ACHN (cell line): ENCODE measurements at places on chromosomes 2 and 18.

DNA sequence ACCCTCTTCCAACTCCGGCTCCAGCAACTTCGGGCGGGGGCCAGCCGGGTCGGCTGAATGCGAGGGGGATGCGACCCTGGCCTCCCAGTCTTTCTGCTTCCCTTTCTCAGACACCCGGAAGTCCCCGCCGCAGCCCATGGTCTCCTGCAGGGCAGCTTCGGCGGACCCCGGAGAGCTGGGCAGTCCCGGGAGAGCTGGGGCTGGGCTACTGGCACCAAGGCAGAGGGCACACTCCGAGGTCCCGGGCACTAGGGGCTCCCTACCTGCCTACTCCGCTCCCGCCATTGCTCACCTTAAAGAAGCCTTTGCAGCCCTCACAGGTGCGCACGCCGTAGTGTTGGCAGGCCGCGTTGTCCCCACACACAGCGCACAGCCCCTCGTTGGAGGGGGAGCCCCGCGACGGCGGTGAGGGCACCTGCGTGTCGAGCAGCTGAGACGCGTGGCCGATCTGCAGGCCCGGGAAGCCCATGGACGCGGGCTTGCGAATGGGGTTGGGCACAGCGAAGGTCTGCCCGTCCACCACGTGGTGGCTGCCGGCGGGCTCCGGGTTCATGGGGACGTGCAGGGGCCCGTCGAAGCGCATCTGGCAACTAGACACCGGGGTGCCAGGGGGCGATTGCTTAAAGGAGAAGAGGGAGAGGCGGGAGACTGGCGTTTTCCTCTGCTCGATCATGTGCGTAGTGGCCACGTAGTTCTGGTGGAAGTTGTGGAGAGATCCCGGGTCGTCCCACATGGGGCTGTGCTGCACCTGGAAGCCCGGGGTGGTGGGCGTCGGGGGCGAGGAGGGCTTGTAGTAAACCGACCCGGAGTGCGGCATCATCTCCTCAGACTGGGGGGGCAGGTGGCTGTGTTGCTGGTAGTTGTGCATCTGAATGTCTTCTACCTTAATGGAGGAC lies 3.2 kb downstream of the NR4A2 start:
- DNase-seq, result no peak

GRCh38 chr2:230874456-230874855 lies 9.7 kb downstream of the ITM2C start:
- DNase-seq, result no peak

DNA sequence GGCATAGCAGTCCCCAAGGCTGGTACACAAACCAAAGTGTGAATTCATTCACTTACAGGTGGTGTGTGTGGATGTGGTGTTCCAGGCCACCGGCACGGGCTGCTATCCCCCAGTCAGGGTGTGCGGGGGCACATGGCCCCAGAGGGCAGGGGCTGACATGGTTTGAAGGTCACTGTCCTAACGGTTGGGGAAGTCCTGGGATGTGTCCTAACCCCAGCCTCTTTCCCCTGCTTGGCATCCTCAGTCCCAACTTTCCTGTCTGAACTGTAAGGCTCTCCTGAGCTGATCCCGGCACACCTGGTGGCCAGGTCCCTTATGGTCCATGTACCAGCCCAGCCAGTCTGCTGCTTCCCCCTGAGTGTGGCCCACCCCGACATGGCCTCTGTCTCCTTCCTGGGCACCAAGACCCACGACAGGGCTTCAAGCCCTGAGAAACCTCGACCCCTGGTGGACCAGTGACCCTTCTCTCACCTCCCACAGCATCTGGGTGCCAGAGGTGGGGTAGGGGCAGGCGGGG lies 2.4 kb upstream of the TMEM185B start:
- no peak for DNase-seq

- peak; percentile 78 for DNase-seq
Measured at GRCh38 chr2:32061973-32062861, 1.1 kb upstream of the SPAST start.

DNA sequence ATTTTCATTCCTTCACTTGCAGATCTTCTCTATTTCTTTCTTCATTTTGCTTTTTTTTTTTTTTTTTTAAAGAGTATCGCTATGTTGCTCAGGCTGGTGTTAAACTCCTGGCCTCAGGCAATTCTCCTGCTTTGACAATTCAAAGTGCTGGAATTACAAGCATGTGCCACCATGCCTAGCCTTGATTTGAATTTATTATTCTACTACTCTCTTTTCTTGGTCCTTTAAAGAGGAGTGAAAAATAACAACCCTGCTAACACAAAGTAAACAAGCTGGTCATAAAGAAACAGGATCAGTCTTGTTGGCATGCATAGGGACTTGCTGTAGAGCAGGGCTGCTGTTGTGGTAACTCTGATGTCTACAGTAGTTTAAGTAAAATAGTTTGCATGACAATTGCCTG lies 1615.3 kb upstream of the ZEB2 start:
- DNase-seq, result no peak

GRCh38 chr2:179129574-179130238 lies 79.8 kb upstream of the CCDC141 start:
- peak; percentile 16 for DNase-seq

- DNase-seq, result no peak
Measured at GRCh38 chr2:102453501-102453900, 19.5 kb upstream of the SLC9A4 start.

DNA sequence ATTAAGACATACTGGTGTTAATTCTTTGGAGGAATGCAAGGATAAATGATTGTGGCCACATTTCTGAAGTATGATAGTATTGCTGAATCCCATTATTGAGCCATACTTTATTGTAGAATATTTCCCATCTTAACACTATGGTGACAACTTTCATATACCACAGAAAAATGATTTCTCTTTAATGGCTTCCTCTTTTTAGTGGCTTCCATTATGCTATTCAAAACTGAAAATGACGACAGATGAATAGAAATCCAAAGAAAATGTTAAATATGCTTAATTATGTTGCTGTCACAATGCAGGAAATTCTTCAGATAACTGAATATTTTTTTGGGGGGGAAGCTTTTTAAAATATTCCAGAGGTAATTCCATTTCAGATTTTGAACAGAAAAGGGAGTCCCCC lies 88.9 kb upstream of the TMEM200C start:
- DNase-seq, result no peak

DNA sequence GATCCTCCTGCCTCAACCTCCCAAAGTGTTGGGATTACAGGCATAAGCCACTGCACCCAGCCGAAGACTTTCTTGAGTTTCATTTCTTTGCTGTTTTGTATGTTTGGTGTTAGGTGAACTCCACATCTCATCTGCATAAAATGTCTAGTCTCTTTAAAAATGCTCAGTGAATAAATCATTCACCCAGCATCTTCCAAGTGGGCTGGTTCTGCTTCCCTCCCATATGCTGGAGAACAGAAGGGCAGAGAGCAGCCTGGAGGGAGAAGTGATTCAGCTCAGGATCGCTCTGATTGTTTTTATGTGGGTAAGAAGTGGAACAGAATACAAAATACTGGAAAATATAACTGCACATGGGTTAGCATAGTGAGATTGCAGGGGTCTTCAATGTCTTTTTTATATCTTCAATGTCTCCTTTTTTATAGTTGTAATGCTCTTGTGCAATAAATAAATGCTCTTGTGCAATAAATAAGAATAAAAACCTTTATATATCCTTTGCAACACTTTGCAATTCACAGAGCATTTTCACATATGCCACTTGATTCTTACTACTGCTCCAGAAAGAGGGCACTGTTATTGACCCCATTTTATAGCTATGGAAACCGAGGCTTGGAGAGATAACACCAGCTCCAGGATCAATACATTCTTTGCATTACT lies 253.0 kb upstream of the NCKAP5 start:
- DNase-seq, result peak; percentile 42

DNA sequence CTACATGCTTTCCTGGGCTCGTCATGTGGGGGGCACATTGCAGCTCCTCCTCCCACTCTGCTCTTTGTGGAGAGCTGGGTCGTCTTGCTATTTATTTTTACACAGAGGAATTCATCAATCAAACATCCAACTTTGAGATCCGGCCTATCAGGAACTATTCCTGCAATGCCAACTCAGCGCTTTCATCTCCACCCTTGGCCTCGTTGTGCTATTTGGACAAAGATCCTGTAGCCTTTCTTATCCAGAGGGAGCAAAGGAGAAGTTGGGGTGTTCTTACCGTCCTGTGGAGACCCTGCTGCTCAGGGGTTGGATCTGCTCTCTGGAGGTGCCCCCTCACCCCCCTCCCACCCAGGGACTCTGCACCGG lies 92.1 kb downstream of the ASB1 start:
- DNase-seq, result no peak

- no peak for DNase-seq
Measured at GRCh38 chr18:57148263-57148662, 1.4 kb downstream of the BOD1L2 start.

DNA sequence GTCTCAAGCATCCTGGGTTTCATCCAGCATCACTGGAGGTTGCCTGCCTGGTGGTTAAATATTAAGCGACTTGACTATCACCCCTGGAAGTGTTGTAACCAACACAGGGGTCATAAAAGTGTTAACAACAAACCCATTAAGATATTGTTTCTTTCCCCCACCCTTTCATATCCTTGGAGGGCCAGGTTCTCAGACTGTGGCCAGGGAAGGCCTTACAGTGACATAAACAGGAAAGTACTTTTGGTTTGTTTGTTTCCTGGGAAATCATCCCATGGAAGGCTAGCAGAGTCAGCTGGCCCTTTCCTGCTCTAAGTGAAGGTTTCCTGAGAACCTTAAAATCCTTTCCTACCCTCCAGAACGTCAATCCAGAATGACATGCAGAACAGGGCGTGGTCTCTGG lies 160.9 kb downstream of the CLIP4 start:
- no peak for DNase-seq

DNA sequence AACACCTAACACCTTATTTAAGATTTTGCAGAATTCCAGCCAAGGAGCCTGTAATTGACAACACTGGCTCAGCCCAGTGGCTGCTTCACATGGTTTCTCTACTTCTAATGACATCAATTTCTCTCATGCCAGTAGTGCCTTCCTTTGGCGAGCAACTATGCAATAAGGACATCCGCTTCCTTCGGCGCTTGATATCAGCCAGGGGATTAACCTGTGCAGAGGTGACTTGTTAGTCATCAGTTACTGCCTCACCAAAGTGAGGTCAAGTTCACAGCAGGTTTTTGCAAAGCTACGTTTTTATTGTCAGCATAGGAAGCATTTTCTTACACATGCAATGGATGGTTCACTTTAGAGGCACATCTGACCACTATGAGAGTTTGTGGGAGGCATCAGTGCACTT lies 24.0 kb upstream of the EDAR start:
- no peak for DNase-seq

- DNase-seq, result no peak
Measured at GRCh38 chr18:52341103-52341432, 1.1 kb downstream of the DCC start.

GRCh38 chr2:101162561-101163330 lies 11.6 kb upstream of the TBC1D8 start:
- DNase-seq, result no peak

DNA sequence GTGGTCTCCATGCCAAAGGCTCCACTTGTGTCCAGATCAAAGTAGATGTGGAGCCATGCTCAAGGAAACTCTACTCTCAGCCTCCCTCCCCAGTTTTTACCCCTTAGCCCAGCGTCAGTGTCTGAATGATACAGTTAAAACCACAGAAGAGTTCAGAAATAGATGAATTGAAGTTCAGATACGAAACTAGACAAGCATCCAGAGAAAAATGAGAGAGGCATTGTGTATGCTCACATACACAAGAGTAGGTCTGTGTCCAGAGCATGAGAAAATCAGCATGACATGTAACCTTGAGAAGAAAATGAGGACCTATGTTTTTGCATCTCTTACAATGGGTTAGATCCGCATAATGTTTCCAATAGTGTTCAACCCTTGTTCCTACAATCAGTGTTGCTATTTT lies 612.8 kb upstream of the PKDCC start:
- no peak for DNase-seq

DNA sequence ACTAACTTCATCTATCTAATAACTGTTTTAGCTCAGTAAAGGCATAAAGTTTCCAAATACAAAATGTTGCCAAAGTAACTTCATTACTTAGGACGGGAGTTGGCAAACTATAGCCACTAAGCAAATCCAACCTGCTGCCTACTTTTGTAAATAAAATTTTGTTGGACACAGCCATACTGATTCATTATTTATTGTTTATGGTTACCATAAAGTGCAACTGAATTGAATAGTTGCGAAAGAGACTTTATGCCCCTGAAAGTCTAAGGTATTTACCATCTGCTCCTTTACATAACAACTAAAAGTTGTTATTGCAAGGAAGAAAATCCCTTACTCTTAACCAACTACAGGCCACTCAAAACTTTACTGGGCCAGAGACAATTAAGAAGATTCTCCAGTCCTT lies 256.7 kb upstream of the RBBP8 start:
- no peak for DNase-seq

DNA sequence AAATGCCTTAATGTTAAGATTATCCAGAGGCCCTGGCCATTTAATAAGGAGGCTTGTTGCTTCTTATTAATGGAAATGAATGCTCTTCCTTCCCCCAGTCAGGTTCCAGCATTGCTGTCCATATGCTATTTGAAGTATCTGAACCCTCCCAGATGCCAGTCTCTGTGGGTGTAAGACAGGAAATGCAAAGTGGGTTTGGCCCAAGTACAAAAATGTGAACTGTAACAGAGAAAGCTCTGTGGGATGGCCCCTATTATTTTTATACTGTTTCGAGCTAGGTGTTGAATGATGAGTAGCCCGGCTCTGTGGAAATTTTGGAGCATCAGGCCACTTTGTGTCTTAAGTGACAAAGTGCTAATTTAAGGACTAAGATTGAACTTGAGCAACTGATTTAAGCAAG lies 141.0 kb downstream of the UXS1 start:
- DNase-seq, result peak; percentile 60

- no peak for DNase-seq
Measured at GRCh38 chr2:10765461-10765860, 44.0 kb downstream of the ATP6V1C2 start.

DNA sequence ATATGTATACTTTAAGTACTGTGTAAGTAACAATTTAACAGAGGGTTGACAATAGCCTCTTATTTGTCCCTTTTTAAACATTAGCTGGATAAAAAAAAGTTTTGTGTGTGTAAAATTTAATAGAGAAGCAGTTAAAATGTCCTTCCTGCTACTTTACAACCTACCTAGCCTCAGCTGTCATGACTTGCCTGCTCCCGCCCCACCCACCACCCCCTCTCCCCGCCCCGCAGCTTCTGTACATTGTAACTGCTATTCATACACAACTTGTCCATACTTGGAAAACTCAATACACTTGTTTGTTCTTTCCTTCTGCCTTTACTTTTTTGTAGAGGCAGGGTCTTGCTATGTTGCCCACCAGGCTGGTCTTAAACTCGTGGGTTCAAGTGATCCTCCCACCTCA lies 19.5 kb downstream of the RELCH start:
- no peak for DNase-seq

DNA sequence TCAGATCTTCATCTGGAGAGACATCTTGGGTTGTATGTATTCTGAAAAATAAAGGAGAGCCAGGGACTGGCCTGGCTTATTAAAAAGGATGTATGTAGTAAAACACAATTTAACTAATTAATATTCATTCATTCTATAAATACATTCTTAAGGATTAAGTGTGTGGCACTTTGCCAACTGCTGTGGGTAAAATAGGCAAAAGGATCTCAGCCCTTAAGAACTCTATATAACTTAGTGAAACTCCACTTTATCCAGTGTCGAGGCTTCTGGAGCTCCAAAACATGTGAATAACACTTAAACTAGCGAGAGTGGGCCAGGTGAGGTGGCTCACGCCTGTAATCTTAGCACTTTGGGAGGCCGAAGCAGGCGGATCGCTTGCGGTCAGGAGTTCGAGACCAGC lies 7.7 kb upstream of the STK39 start:
- DNase-seq, result no peak
